Endothelial cell (in vitro differentiated cells): ENCODE measurements at places on chromosomes 11 and 22.

DNA sequence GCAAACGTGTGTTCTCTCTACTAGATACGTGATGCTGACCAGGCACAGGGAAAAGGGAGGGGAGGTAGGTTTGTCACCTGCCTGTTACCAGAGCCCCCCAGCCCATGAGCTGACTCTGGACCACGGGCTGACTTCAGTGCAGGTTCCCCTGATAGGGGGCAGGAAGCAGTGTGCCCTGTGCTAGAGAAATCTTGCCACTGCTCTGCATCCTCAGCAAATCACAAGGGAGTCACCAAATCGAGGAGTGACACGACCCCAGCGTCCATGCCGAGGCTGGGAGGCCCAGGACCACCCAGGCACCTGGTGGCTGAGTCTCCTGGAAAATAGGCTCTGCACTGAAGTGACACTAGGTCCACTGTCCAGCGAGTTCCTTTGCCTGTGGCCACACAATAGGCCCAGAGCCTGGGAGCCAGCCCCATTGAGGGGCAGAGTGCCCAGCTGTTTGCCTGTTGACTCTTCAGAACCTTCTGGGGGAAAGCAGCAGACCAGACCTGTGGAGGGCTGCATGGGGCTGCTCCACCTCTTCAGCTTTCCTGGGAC, 99.3 kb downstream of the CTTN start:
- DNase-seq: no peak

DNA sequence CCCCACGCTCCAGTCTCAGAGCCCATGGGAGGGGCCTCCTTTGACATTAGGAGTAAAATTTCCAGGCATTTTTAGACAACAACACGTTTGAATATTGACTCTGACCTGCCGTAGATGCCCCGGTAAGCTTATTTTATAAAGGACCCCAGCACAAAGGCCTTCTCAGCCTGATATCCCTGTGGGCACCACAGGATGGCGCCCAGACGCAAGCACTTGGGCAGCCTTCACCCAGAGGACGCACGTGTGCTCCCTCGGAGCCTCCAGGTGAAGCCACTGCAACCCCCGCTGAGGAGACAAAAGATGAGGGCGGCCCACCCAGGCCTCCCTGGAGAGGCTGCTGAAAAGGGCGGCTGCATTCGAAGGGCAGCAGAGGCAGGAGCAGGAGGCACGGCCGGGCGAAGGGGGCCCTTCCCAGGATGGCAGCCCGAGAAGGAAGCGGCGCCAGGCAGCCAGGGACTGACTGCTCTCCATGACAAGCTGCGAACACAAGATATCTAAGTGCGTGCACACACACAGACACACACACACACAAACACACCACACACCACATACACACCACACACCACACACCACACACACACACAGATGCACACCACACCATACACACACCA, 15.2 kb upstream of the TH start:
- DNase-seq: peak; percentile 55

- no peak for DNase-seq
Measured at GRCh38 chr22:31627223-31627731, 34.7 kb downstream of the PISD start.

DNA sequence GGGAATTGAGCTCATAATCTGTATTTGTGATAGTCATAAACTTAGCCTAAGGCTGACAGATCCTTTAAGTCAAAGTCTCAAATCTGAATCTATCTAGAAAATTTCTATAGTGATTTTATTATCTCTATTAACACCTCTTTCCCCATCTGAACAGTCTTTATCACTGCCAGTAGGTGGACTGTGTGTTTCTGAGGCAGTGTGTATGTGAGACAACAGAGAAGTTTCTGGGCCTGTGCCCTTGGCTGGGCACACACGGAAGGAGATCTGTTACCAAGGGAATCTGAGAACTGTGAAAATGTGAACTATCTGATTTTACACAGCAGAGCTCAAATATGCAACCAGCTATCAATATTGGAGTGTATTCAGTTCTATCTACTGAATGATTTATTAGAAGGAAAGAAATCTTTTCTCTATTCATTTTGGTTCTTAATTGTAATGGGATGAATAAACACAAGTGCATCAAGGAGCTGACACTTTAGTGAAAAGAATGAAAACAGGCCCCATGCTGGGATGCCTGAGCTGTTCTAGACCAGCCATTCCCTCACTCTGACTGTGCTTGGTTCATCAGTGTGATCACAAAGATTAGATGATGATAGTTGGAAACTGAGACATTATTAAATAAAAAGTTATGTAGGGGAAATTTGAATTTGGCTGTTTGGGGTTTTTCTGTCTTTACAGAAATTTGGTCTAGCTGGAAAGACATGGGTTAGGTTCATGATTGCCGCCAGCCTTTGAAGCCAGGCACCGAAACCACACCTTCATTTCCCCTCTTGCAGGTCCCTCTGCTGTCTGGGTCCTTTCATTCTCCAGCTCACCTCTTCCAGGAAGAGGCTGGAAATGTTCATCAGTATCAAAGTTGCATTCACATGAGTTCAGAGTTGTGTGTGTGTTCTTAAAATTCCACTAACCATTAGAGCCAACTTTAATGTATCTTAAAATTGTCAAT, 68.1 kb downstream of the LIF start:
- DNase-seq: no peak

- DNase-seq: no peak
Measured at GRCh38 chr11:62491571-62492329, 54.9 kb downstream of the AHNAK start.

GRCh38 chr11:93614173-93614722, 47.2 kb upstream of the CEP295 start:
- DNase-seq: peak; percentile 6

DNA sequence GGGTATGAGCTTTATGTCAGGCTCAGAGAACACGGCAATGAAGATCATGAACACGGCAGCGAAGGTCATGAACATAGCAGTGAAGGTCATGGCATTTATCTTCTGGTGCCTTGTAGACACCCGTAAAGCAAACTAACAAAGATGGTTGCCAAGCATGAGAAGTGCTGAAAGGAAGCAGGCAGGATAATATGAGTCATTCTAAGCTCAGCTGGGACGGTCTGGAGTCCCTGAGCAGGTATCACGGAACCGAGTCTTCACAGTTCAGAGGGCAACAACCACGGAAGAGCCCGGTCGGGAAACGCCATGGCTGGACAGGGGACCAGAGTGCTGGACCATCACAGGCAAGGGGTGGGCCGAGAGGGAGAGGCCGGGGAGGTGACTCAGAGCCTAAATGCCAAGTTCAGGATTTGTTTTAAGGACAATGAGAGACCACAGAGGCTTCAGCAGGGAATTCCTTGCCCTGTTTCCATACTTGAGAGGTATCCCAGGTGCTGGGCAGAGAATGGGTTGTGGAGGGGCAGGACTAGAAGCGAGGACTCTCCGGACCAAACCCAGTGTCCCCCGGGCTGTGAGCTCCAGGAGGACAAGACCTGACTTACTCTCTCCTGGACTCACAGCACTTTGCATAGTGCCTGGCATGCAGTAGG, 13.1 kb upstream of the MS4A10 start:
- DNase-seq: no peak

GRCh38 chr11:82730754-82731153, 2.9 kb downstream of the FAM181B start:
- DNase-seq: no peak

- no peak for DNase-seq
Measured at GRCh38 chr11:45743556-45744468, 61.1 kb upstream of the SLC35C1 start.

GRCh38 chr11:35343033-35343598, 76.2 kb downstream of the SLC1A2 start:
- DNase-seq: no peak

DNA sequence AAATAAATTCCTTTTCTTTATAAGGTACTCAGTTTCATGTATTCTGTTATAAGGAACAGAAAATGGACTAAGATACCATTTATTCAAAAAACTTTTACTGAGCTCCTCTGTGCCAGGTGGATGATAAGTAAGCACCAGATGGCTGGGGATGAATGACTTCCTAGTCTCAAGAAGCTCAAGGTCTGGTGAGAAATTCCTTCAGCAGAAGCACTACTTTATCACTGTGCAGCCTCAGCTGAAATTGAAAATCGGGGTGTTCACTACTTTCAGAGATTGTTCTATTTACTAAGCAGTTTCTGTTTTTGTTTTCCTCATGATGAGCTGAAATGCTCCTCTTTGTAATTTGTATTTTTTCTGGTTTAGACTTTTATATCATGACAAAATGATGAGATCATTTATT, 7.8 kb downstream of the LDHAL6A start:
- no peak for DNase-seq

- no peak for DNase-seq
Measured at GRCh38 chr22:36086170-36086490, 57.5 kb upstream of the RBFOX2 start.

DNA sequence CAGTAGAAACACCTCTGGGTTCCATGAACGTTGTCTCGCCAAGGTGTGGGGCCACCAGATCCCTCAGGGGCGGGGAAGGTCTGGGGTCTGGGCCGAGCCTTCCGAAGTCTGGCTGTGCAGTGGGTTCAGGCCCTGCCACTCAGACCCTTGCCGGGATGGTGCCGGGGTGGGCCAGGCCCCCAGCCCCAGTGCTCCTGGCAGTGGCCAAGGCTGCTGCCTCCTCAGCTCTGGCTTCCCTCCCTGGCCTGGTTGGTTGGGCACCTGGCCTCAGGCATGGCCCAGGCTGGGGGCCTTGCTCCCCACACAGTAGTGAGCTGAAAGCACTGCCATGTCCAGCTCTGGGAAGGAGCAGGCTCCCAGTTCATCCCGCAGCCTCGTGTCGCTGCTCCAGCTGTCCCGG, 48.2 kb upstream of the PPARA start:
- DNase-seq: no peak

- DNase-seq: no peak
Measured at GRCh38 chr11:109885006-109885405, 208.2 kb upstream of the ZC3H12C start.

- no peak for DNase-seq
Measured at GRCh38 chr11:19679952-19680828, 32.4 kb upstream of the NAV2 start.

DNA sequence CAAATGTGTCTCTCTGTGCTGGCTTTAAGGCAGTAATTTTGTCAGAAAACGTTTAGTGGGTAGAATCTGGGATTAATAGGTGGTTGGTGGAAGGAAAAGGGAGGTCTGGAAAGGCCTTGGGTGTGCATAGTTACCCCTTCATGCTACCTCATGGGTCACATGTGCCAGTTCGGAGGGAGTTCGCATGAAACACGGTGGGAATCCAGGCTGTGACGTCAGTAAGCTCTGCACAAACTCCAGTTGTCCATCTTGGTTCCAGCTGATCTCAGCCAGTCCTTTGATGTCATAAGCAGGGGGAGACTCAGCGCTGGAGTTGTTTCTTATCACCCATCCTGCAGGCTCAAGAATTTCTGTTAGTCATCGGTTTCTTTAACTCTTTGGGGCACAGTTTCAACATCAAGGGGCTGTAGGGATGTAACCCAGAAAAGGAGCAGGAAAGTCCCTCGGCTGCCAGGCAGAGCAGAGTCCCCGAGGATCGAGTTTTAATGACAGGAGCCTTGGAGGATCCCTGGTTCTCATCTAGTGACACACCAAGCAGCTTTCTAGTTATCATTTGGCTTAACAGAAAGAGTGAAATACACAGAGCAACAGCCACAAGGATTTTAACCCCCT, 28.9 kb downstream of the MOV10L1 start:
- DNase-seq: no peak

GRCh38 chr11:71298016-71298550, 45.7 kb upstream of the SHANK2 start:
- no peak for DNase-seq

DNA sequence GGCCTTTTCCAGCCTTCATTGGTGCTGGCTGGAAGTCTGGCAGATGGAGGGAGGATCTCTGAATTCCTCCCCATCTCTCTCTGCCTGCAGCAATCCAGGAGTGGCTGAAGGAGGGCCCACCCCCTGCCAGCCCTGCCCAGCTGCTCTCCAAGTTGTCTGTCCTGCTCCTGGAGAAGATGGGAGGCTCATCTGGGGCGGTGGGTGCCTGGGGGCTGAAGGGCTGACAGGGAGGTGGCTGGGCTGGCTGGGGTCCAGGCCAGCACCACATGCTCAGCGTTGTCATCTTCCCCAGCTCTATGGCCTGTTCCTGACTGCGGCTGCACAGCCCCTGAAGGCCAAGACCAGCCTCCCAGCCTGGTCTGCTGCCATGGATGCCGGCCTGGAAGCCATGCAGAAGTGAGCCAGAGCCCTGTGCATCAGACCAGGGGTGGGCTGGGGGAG, 12.2 kb downstream of the TKFC start:
- DNase-seq: no peak

DNA sequence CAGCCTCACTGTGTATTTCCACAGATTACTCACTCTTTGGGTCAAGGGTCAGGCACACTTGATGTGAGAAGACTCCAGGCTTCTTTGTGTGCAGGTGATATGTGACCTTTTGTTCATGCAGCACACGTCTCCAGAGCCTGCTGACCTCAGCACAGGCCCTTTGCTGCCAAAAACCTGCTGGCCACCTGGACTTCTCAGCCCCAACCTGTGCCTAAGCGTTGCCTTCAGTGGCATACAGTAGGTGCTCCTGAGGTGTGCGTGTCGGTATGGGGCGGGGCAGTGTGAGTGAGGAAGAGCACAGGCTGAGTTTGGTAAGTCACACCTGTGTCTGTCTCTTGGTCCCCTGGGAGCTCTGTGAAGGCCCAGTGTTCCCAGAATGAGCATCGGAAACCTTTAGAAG, 58.1 kb downstream of the WNT11 start:
- no peak for DNase-seq

DNA sequence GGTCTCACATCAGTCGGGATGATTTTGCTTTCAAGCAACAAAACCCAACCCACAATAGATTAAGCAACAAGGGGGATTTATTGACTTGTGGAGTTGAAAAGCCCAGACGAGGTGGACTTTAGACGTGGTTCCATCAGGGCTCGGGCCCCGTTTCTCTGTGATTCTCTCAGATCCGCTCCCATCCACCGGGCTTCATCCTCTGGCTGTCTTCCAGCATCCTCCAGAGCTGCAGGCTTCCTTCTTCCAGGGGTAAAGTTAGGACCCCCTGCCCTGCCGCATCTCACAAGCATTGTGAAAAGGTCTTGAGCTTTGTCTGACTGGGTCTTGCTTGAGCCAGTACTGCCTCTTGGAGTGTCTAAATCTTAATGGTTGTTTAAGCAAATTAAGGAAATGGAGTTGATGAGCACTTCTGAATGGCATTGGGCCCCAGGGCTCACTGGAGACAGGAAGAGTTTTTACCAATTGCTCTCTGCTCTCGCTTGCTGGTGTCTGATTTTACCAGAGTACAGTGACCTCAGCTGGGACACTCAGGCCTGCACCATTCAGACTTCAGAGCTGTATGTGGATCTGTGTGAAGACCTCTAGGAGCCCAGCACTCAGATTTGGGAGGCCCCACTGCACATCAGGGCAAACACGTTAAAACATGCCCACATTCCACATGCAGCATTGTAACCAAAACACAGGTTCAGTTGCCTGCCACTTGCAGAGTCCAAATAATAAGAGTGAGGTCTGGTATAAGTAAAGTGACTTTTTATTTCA, 13.5 kb upstream of the FTH1 start:
- DNase-seq: no peak

- DNase-seq: no peak
Measured at GRCh38 chr22:23155143-23155542, 9.9 kb downstream of the RAB36 start.

DNA sequence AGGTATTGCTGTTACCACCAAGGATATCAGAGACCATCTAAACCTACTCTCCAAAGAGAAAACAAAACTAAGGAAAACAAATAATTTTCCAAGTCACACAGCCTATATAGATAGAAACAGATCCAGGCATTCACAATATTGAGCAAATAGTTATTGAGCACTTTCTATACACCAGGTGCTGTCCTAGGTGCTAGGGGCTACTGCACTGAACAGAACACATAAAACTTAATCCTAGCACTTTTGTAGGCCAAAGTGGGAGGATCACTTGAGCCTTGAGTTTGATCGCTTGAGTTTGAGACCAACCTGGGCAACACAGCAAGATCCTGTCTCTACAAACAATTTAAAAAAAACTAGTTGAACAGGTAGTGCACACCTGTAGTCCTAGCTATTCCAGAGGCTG, 44.6 kb downstream of the SERGEF start:
- DNase-seq: no peak
